Activated CD4-positive, alpha-beta memory T cell treated with anti-CD3 and anti-CD28 coated beads for 36 hours (primary cell): ENCODE measurements at places on chromosomes 5 and 9. TPM values are rescaled to one million over a fixed set of nuclear protein-coding genes. Genes with fewer than 3 reads are reported as not detected.

Gene CCL21
- total RNA-seq: not detected

Gene EIF4EBP3
- total RNA-seq: 15.7 TPM

Gene PTCH1
- 6.3 TPM for total RNA-seq

Gene PCDHGB1
- total RNA-seq: not detected

Gene IFNB1
- total RNA-seq: 0.26 TPM
